ENCODE measurements at places on chromosomes 6 and 20.

- DNase-seq, result no peak
These were observed 39.9 kb upstream of the TGM2 start for GRCh38 chr20:38205001-38205400.

GRCh38 chr6:134347885-134348805 is 30.2 kb upstream of the SGK1 start:
- peak; percentile 99 for DNase-seq

- peak; percentile 73 for DNase-seq
These were observed 67.4 kb downstream of the ALDH8A1 start for GRCh38 chr6:134882426-134883038.

DNA sequence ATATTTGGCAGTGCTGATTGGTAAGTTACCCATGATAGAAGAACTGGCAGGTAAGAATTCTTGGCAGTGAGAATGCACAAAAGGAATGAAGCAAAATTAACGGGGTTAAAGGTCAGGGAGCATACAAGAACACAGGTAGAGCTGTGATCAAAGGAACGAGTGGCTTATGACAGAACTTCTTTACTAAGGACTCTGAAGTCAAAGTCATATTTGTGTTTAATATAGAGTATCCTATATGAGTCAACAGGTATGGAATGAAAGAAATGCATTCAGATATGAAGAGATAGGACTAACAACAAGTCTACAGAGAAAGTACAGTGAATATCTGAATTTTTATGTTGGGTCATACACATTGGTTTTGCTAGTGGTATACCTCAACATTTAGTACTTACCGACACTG is 209.0 kb upstream of the CITED2 start:
- peak; percentile 20 for DNase-seq

GRCh38 chr6:13729891-13730290 is 18.3 kb upstream of the RANBP9 start:
- peak; percentile 56 for DNase-seq

DNA sequence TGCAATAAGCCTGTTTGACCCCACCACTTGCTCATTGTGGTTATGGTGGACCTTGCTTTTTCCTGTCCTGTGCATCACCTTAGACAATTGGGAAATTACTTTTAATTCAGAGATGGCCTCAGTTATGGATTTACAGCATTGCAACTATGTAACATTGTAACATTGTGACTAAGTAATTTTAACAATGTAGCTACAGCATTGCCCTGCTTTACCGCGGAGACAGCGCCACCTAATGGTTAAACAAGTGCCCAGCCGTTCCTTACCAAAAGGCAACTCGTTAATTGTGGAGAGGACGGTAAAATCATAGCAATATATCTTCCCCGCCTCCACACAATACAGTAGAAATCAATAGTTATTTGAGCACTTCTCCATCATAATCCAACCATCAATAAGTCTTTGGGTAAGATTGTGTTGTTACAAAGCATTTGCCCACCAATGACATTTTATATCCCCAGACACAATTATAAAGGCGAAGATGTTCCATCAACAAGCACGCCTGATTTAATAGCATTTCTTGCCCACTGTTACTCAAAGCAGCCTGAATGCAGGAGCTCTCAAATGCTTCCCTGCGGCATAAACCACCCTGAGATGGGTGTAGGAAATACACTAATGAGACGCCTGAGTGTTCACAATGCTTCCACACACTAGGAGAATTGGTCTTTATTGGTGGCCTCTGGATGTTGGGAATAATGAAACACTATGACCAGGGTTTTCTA is 93.7 kb downstream of the PROKR2 start:
- DNase-seq, result peak; percentile 53

Measured in astrocyte of the spinal cord (primary cell).